ENCODE measurements at places on chromosomes 5 and 9. TPM values are rescaled to one million over a fixed set of nuclear protein-coding genes. Genes with fewer than 3 reads are reported as not detected.
A peak's percentile ranks its signal among the peaks of the same experiment; 100 is the strongest.

GRCh38 chr5:153504726-153505125 lies 14.3 kb downstream of the GRIA1 start:
- H3K4me3 ChIP-seq: no peak overlapping the region
- no peaks in the 10 kb centered on the region for H3K36me3 ChIP-seq
- DNase-seq: no peak
- H3K27ac ChIP-seq: no peak overlapping the region
- H3K27me3 ChIP-seq: no peaks in the 10 kb centered on the region
- no peaks in the 10 kb centered on the region for H3K4me1 ChIP-seq

GRCh38 chr9:97366889-97367288 lies 45.0 kb upstream of the TDRD7 start:
- no peak overlapping the region for H3K4me3 ChIP-seq
- peaks cover 7% of the 10 kb centered on the region for H3K36me3 ChIP-seq
- H3K4me1 ChIP-seq: no peaks in the 10 kb centered on the region
- no peak for DNase-seq

- no peak overlapping the region for H3K4me3 ChIP-seq
- no peaks in the 10 kb centered on the region for H3K27me3 ChIP-seq
- peak overlapping the region; percentile 69 for H3K27ac ChIP-seq
- no peaks in the 10 kb centered on the region for H3K36me3 ChIP-seq
- peaks cover 37% of the 10 kb centered on the region for H3K4me1 ChIP-seq
- DNase-seq: no peak
These were observed 81.1 kb upstream of the TNFAIP8 start for GRCh38 chr5:119274767-119275130.

- no peak for DNase-seq
- H3K27me3 ChIP-seq: no peaks in the 10 kb centered on the region
These were observed 131.2 kb upstream of the MAP3K1 start for GRCh38 chr5:56684159-56684558.

Gene PCDHGA9
- total RNA-seq: 3.2 TPM

Gene PTPA
- 61.6 TPM for total RNA-seq
